ENCODE measurements at places on chromosomes 2 and 18. TPM values are rescaled to one million over a fixed set of nuclear protein-coding genes. Genes with fewer than 3 reads are reported as not detected.
A peak's percentile ranks its signal among the peaks of the same experiment; 100 is the strongest.

DNA sequence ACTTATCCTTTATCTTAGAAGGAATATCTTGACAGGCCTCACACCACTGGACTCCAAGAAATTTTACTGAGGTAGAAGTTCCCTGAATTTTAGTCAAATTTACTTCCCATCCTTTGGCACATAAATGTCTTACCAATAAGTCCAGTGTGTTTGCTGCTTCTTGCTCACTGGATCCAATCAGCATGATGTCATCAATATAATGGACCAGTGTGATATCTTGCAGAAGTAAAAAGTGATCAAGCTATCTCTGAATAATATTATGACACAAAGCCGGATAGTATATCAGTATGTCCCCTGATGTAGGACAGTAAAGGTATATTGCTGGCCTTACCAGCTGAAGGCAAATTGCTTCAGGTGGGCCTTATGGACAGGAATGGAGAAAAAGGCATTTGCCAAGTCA is 6.9 kb upstream of the GYPC start:
- DNase-seq: no peak

GRCh38 chr2:190657474-190658255 is 8.8 kb downstream of the NAB1 start:
- DNase-seq: no peak

GRCh38 chr2:27049422-27050280 is 1.8 kb upstream of the AGBL5 start:
- DNase-seq: no peak

- peak; percentile 79 for DNase-seq
Observed at GRCh38 chr2:222943820-222944219, 83.0 kb downstream of the ACSL3 start.

DNA sequence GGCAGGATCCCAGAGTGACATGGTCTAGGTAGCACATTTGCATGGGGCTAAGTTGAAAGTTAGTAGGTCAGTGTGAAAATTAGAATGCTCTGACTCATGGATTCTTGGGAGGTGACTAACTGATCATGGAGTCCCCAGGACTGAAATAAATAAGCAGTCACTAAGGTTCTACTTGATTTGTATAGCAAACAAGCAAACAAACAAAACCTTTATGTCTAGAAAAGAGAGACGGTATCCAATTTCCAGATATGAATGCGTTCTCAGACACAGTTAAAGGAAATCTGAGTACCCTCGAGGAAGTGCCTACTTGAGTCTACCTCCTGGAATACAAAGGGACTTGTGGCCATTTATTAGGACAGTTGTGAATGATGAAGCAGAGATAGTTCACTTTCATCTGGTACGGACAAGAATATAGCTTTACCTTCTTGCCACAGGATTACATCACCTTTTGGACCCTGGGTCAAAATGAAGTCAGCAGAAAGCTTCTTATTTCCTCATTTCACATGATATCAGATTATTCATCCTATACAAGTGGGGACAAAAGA is 54.3 kb upstream of the AGPS start:
- peak; percentile 82 for DNase-seq

- DNase-seq: no peak
Observed at GRCh38 chr2:67669766-67670165, 272.6 kb downstream of the ETAA1 start.

DNA sequence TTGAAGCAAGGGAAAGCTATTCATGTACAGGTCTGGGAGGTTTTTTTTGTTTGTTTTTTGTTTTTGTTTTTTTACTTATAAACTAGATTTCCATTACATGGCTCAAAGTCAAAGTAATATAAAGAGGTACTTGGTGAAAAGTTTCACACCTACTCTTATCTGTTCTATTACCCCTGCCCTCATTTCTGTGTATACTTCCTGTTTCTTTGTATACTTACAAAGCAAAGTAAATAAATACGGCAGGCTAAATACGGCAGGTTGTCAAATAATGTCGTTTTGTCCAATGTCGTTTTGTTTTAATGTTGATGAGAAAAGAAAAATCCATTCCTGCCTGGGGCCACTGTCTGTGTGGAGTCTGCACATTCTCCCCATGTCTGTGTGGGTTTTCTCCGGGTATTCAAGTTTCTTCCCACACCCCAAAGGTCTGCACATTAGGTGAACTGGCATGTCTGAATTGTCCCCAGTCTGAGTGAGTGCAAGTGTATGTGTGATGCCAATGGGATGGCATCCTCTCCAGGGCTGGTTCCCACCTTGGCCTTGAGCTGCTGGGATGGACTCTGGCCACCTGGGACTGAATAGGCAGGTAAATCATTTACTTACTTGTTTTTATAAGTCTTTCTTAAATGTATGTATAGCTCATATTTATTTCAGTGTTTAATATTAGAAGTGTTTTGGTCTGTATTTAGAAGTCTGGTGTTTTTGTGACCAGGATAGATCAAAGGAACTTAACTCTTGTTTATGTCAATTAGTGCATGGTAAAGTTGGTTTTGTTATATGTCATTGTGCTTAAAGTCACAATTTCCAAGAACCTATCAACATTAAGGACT is 13.4 kb downstream of the STAMBP start:
- DNase-seq: no peak

DNA sequence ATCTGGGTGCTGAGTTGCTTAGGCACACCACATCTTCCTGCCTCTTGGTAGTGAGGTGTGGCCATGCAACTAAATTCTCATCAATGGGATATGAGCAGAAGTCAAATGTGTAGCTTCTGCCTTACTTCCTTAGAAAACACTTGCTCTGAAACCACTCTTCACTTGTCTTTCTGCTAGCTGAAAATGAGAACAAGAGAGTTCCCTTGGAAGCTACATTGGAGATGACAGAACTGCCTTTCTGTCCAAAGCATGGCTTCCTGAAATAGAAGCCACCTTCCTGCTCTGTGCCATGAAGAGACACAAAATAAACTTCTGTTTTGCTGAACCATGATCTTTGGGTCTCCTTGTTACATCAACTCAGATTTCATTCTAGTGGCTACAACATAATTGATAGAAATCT is 659.9 kb downstream of the IRS1 start:
- DNase-seq: no peak

- DNase-seq: no peak
Observed at GRCh38 chr2:100297511-100297910, 24.8 kb downstream of the LONRF2 start.

DNA sequence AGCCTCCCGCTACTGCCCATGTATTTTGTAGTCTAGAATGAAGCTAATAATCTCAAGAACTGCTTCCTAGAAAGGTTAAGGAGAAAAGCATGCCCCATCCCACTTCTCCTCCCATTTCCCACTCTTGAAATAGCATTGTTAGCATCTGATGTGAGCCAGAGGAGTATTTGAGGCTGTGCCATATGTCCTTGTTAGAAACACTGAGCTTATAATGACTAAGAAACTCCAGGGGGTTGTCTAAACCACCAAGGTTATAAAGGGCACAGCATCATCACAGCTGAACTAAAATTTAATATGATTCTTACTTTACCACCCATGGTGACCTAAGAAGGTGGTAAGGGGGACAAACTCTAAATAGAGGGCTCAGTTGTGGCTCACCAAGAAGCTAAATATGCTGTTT is 16.6 kb downstream of the TSPYL6 start:
- peak; percentile 95 for DNase-seq

DNA sequence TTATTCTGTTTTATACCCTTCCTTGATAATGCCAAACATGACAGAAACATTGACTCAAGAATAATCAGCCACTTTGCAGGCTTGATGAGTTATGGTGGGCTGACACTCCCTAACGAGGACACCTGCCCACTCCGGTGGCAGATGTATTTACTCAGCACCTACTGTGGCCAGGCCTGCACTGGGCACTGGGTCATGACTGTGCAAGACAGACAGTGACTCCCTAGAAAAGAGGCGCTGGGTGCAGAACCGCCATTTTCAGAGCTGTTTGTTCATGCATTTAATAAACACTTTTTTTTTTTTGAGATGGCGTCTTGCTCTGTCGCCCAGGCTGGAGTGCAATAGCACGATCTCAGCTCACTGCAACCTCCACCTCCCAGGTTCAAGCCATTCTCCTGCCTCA is 32.5 kb downstream of the SNED1 start:
- DNase-seq: no peak

- DNase-seq: no peak
Observed at GRCh38 chr2:56121995-56122394, 61.8 kb upstream of the CCDC85A start.

ASB3 gene
- 19.0 TPM for polyA plus RNA-seq

TWSG1 gene
- polyA plus RNA-seq: 171 TPM

FNDC4 gene
- polyA plus RNA-seq: 15.2 TPM

Data from fibroblast of lung (primary cell).